ENCODE measurements at places on chromosomes 12 and 14.

DNA sequence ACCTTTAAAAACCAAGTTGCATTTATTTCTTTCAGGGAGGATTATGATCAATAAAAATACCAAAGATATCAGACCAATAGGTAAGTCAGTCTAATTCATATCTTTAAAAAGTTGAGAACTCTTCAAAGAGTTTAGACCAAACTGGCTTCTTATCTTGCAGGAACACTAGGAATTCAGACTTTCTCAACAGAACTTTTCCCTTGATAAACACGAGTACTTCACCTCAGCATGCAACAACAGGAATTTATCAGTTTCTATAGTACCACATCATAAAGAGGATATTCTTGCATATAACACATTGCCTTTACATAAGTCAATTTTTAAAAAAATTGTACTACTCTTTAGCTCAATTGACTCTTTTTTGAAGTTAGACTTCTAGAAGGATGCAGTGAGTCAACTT is 68.2 kb downstream of the DNAI7 start:
- DNase-seq, result no peak

GRCh38 chr14:94376976-94377865 is 11.2 kb downstream of the SERPINA1 start:
- no peak for DNase-seq

GRCh38 chr14:75770635-75771034 is 109.6 kb downstream of the TTLL5 start:
- DNase-seq, result no peak

DNA sequence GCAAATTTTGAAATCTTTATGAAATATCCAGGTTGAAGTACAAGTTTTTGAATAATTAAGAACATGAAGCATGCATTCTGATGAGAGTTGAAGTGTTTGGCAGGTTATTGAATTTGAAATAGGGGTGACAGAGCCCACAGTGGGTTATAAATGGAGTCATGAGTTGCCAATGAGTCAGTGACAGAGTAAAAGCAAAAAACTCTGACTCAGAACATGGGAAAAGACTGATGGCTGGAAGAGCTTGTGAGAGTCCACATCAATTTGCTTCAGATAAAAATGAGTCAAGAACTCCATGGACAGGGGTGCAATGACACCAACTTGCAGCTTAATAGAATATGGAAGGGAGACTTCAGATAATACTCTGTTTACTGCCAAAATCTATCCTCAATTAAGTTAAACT is 105.3 kb downstream of the SLC6A15 start:
- no peak for DNase-seq

- DNase-seq, result no peak
Observed at GRCh38 chr12:104276273-104277131, 27.0 kb upstream of the EID3 start.

DNA sequence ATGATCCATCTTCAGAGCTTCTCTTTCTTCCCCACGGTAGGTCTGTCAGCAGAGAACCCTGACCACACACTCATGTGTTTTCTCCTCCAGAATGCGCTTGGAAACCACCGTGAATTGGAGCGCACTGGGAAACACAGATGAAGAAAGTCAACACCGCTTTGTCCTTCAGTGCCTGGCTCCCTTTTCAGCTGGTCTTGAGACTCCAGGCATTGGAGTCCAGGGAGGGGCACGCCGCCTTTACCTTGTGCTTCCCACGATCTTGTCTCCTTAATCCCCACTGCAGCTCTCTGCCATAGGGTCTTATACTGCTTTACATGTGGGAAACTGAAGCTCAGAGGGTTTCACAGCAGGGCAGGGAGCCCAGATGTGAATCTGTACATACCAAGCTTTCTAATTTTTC is 1.1 kb downstream of the FAM90A1 start:
- no peak for DNase-seq

DNA sequence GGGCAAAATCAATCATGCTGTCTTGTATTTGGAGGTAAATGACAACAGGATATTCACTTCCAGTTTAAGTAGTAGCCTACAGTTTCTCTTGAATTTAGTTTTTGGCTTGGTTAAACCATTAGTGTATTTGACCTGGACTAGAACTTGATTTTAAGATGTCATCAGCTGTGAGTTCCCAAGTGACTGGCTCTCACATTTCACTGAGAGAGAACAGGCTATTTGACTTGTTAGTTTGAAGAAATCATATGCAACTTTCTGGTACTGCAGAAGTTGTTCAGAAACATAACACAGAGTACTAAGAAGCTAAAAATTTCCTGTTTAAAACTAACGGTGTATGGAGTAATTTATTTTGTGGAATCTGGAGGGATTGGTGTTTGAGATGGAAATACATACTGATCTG is 22.3 kb downstream of the MNAT1 start:
- no peak for DNase-seq

DNA sequence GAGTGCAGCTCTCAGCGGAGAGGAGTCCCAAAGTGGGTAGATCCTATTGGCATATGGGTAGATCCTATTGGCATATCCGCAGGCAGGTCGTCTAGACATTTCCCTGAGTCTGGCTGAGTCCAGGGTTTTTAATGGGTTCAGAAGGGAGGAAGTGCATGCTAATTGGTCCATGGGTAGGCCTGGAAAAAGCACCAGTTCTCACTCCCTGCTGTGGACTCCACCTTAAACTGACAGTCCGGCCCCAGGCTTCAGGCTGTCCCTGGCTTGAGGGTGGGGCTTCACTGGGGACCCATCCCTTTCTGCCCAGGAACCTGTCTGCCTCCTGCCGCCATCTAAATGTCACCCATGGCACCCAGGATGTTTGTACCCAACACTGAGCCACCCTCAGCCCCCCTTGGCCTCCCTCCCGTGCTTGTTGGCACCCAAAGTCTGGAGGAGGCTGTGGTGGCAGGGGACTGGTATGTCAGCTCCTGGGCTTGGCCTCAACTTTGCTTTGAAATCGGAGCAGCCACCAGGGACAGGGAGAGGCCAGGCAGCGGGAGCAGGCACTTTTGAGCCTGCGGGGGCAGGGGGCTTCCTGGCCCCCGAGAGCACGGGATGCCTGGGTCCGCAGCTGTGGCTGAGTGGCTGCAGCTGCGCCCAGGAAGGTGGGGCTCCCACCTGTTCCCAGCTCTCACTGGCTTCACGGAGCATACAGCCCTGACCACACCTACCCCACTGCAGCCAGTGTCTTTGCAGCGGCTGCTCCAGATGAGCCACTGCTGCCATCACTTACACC is 29.6 kb upstream of the YAF2 start:
- DNase-seq, result no peak

GRCh38 chr12:22257100-22257499 is 77.4 kb downstream of the ST8SIA1 start:
- DNase-seq, result no peak

DNA sequence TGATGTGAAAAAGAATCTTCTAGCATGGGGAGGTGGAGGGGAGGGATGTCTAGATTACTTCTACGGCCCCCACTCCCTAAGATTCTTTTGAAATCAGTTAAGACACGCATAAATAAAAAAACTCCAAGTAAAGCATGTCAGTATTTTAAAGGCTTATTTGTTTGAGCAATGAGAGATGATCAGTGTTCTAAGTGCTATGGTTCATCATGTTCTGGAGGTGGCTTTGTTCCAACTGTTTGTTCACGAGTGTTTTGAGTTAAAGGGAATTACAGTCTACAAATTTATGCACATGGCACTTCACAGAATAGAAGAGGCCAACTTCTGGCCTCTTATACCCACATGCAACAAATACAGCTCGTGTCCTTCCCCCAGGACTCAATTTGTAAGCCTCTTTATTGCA is 394.9 kb downstream of the RAD51B start:
- no peak for DNase-seq

- DNase-seq, result no peak
Observed at GRCh38 chr12:84787253-84787652, 125.3 kb downstream of the SLC6A15 start.

GRCh38 chr12:83404521-83404920 is 717.8 kb downstream of the TMTC2 start:
- no peak for DNase-seq

DNA sequence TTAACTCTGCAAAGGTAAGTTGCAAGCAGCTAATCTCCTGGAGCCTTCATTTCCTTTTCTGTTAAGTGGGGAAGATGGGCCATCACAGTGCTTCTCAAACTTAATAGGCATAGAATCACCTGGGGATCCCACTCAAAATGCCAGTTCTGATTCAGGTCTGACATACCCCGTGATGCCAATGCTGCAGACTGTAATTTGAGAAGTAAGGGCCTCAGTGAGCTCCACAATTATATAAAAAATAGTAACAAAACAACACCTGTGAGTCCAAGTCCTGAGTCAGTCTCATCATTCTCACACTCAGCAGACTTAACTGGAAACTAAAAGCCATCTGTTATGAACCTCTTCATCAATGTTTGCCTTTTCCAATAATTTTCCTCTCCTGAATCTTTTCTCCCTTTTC is 10.8 kb upstream of the PSMA6 start:
- DNase-seq, result no peak

DNA sequence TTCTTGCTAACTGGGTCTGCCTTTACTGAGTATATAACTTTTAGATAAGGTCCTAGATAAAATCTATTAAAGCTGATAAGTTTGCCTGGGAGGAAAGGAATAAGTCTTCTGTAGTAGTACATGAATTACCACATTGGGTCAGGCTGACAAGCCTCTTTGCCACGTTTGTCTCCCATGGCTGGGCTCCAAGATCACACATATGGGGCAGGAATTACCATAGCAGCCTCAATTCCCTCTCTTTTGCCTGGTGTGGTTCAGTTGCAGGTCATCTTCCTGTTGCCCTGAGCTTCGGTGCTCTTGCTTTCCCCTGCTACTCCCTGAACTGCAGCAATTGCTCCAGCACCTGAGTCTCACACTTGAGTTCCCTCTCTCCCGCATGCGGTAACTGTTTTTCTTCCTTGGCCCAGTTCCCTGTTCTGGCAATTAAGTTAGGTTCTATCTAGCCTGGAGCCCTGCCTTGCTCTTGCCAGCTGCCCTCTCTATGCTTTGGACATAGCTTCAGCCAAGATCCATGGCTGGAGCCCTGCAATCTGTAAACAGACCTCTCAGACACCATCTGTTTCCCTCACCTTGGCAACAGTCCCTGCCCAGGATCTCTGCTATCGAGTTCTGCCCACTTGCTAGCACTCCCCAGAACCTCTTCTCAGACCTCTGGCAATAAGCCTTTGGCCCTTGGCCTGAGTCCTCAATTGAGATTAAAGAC is 5.8 kb upstream of the GLT8D2 start:
- DNase-seq, result no peak

GRCh38 chr14:23120541-23121251 is 1.6 kb upstream of the CEBPE start:
- DNase-seq, result peak; percentile 85

DNA sequence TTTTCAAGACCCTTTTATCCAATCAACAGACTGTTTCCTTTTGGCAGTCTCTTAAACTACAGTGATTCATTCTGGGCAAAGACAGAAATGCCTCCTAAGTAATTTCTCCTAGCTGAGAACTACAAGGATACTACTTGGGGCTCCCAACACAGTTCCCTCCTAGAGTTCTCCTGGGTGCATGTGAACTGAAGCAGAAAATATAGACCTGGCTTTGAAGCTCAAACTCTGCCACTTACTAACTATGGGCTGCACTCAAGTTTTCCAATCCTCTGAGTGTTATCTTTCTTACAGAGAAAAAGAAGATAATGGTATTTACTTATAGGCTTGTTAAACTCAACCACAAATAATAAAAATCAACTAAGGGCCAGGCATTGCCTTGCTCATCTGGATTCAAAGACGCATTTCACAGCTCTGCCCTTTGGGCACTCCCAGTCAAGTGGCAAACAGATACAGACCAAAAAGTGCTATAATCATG is 97.6 kb downstream of the EFCAB11 start:
- DNase-seq, result no peak

DNA sequence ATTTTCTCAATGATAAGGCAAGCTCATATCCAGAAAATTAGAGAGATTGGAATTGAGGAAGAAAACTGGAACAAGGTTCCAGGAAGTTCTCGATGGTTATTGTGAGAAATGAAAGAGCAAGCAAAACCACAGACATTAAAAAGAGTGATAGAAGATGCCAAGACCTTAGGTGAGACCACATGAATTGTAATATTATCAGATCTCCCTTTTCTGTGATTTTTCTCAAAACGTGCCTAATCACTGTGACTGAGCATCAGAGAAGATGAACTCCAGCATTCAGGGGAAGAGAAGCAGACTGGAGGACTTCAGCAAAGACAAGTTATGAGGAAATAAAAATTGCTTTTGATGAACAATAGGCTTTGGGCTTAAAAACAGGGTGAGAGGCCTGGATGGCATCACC is 278.8 kb downstream of the SOX5 start:
- DNase-seq, result no peak

DNA sequence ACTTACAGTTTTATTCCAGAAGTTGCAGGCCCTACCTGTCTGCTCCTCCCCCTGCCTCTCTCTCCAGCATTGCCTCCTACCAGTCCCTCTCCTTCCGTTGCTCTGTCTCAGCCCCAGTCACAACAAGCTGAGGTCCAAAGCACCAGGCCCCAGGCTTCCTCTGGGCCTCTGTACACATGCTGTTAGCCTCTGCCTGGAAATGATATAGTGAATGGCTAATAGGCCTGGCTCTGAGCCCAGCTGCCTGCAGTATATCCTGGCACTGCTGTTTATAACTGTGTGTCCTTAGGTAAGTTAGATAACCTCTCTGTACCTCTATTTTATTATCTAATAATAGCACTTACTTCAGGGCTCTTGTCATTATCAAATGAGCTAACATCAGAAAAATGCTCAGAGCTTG is 114.9 kb upstream of the PWP1 start:
- DNase-seq, result no peak

DNA sequence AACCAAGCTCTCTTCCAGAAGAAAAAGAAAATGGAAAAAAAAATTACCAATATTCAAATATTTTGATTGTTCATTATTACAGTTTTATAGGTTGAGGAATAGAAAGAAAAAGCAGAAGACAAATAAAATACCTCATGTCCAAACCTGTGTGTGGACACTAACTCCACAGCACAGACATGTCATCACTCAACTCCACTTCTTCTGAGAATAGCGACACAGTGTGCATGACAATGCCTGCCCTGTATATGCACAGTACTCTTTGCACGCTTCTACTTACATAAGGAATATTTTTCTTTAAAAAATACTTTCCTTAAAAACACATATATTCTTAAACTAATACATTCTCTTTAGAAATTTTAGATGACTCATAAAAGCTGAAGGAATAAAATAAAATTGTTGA is 81.1 kb downstream of the HMGA2 start:
- DNase-seq, result no peak

- peak; percentile 71 for DNase-seq
Observed at GRCh38 chr14:52918486-52918885, 32.4 kb downstream of the FERMT2 start.
